ENCODE measurements at places on chromosomes 16 and 17. TPM values are rescaled to one million over a fixed set of nuclear protein-coding genes. Genes with fewer than 3 reads are reported as not detected.

Gene PYCARD
- total RNA-seq, result 1.6 TPM

Gene ASPA
- 0.41 TPM for total RNA-seq

Gene XAF1
- 2.0 TPM for total RNA-seq

Gene KRT14
- not detected for total RNA-seq

Gene TMIGD1
- not detected for total RNA-seq

Gene FNDC8
- total RNA-seq, result not detected

Gene WSCD1
- 22.0 TPM for total RNA-seq

Gene ZCCHC14
- total RNA-seq, result 26.1 TPM

Gene MEIOC
- total RNA-seq, result 0.41 TPM

Gene GAST
- not detected for total RNA-seq

Gene GPR179
- total RNA-seq, result 1.2 TPM

Gene DYNLRB2
- total RNA-seq, result not detected

Gene AATK
- 8.2 TPM for total RNA-seq

Gene NACA2
- not detected for total RNA-seq

Gene ADCY9
- total RNA-seq, result 6.5 TPM

Gene MYL11
- not detected for total RNA-seq

Gene SULT1A4
- 3.3 TPM for total RNA-seq

Gene MYL4
- 4.1 TPM for total RNA-seq

Gene DNAH3
- 0.41 TPM for total RNA-seq

Gene IFT20
- total RNA-seq, result 31.0 TPM

Gene METTL23
- total RNA-seq, result 14.7 TPM

Gene GJD3
- total RNA-seq, result not detected

Gene HOXB3
- not detected for total RNA-seq

Gene GCGR
- not detected for total RNA-seq

Gene C1QTNF1
- 0.41 TPM for total RNA-seq

Gene POLR3K
- 4.9 TPM for total RNA-seq

Gene TP53TG3C
- total RNA-seq, result not detected

Gene DBNDD1
- 10.6 TPM for total RNA-seq

Gene ZNF750
- not detected for total RNA-seq

Gene TMC8
- total RNA-seq, result 0.41 TPM

Gene CIBAR2
- total RNA-seq, result 0.41 TPM

Gene KRT20
- not detected for total RNA-seq

Gene CCL15
- not detected for total RNA-seq

Gene METTL22
- 7.7 TPM for total RNA-seq

Gene ABCA8
- 4.5 TPM for total RNA-seq

Gene PLEKHH3
- total RNA-seq, result 2.0 TPM

Gene SREBF1
- 17.5 TPM for total RNA-seq

Gene HDAC5
- total RNA-seq, result 87.6 TPM

Gene GAN
- total RNA-seq, result 22.8 TPM

Gene TEX14
- total RNA-seq, result under 0.01 TPM

Gene TMEM114
- total RNA-seq, result not detected

Gene MT1H
- total RNA-seq, result not detected

Gene MED9
- 12.6 TPM for total RNA-seq

Gene LRRC37A2
- 9.4 TPM for total RNA-seq

Gene KRT12
- total RNA-seq, result not detected

Gene CES1
- 0.82 TPM for total RNA-seq

Gene ZDHHC1
- 1.2 TPM for total RNA-seq

Gene RBFOX1
- total RNA-seq, result 79.5 TPM

Gene AARS1
- total RNA-seq, result 79.1 TPM

Measured in frontal cortex (tissue), 4 donors.